Muscle of leg (tissue), 16 donors: ENCODE measurements at places on chromosomes 2 and 18. TPM values are rescaled to one million over a fixed set of nuclear protein-coding genes. Genes with fewer than 3 reads are reported as not detected.
A peak's percentile ranks its signal among the peaks of the same experiment; 100 is the strongest.

GRCh38 chr2:20985062-20985461 lies 58.8 kb downstream of the APOB start:
- no peak for DNase-seq
- no peaks in the 10 kb centered on the region for H3K27me3 ChIP-seq
- H3K27ac ChIP-seq: no peak overlapping the region
- H3K4me3 ChIP-seq: no peak overlapping the region

PID1 gene
- 27.4 TPM for total RNA-seq

SPC25 gene
- total RNA-seq: 5.3 TPM

DNA sequence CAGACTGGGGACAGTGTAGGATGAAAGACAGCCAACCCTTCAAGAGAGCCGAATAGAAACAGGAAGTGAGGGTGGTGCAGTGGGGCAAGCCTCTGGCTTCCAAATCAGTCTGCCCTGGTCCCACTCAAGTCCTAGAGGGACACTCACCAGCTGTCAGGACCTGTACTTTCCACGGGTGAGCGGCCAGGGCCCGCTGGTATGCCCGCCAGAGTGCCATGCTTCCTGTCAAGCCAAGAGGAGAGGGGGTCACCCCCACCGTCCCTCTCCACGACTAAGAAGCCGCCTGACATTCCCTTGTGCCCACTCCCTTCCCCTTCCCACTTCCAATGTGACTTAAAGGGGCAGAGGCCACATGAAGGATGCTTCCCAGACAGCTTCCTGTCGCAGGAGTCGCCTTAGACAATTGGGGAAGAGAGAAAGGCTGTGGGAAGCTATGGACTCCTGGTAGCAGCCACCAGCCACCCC lies 564 bp downstream of the MPV17 start:
- peaks cover 18% of the 10 kb centered on the region for H3K4me1 ChIP-seq
- no peak for DNase-seq
- H3K27me3 ChIP-seq: no peaks in the 10 kb centered on the region
- H3K36me3 ChIP-seq: peaks cover 17% of the 10 kb centered on the region

- H3K27me3 ChIP-seq: peaks cover 8% of the 10 kb centered on the region
- DNase-seq: no peak
- H3K4me1 ChIP-seq: no peaks in the 10 kb centered on the region
- no peaks in the 10 kb centered on the region for H3K36me3 ChIP-seq
- no peak overlapping the region for H3K27ac ChIP-seq
Measured at GRCh38 chr2:30732876-30733275, 74.4 kb downstream of the CAPN13 start.

GRCh38 chr18:54946149-54946581 lies 13.1 kb downstream of the CCDC68 start:
- H3K27me3 ChIP-seq: no peaks in the 10 kb centered on the region
- peak overlapping the region; percentile 54 for H3K27ac ChIP-seq
- no peaks in the 10 kb centered on the region for H3K36me3 ChIP-seq
- H3K4me3 ChIP-seq: peak overlapping the region; percentile 22

STK11IP gene
- 12.7 TPM for total RNA-seq

FEV gene
- not detected for total RNA-seq

DNA sequence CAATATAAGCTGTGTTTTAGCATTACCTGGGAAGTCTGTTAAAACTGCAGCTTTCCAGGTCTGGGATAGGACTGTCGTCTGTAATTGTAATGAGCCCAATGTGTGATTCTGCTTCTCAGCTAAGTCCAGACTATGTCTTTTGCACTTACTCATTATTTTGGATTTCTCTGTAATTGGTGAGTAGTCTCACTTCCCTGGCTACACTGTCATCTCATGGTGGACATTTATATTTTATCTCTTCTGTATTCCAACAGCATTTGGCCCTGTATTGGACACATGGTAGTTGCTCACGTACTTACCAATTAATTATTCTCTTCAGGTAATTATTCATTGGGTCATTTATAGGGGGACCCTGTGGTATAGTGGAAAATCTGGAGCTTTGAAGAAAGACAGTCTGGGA lies 28.0 kb downstream of the LHCGR start:
- H3K4me1 ChIP-seq: no peaks in the 10 kb centered on the region
- no peak overlapping the region for H3K27ac ChIP-seq
- DNase-seq: peak; percentile 29
- no peak overlapping the region for H3K4me3 ChIP-seq
- H3K27me3 ChIP-seq: no peaks in the 10 kb centered on the region

CXCR1 gene
- total RNA-seq: not detected

RAD51AP2 gene
- total RNA-seq: under 0.01 TPM

DNA sequence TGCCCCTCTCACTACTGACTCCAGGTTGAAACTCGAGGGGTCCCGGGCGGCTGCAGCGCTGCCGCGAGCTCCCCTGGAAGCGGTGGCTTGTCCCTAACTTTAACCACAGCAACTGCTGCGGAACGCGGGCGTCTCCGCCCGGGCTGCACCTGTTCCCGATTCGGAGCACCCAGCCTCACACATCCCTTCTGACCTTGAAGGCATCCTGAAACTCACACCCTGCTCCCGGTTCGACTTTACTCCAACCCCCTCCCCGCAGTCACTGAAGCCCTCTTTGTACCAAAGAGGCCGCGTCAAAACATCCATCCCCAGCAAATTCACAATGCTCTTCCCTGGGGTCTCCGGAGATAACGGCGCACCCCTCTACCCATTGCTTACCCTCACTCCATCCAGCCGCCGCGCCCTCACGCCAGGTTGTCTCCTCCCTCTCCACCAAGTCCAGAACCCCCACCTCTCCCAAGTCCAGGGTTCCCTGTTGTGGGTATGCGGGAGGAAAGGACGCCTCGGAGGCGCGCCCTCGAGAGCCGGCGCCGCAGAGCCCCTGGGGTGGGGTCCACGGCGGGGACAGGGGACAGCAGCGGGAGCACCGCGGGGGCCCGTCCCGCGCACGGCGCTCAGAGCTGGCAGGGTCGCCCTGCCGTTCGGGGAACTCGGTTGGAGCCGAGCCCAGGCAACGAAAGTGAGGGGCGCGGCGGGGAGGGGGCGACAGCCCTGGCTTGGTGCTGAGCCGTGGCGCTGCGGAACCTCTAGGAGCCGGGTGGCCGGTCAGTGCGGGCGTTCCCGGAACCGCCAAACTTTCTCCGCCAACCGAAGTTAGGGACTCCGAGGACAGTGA lies 934 bp downstream of the MYO5B start:
- no peak overlapping the region for H3K4me3 ChIP-seq
- no peak for DNase-seq
- H3K36me3 ChIP-seq: no peaks in the 10 kb centered on the region
- peaks cover 15% of the 10 kb centered on the region for H3K4me1 ChIP-seq
- H3K27me3 ChIP-seq: peaks cover 59% of the 10 kb centered on the region

DNA sequence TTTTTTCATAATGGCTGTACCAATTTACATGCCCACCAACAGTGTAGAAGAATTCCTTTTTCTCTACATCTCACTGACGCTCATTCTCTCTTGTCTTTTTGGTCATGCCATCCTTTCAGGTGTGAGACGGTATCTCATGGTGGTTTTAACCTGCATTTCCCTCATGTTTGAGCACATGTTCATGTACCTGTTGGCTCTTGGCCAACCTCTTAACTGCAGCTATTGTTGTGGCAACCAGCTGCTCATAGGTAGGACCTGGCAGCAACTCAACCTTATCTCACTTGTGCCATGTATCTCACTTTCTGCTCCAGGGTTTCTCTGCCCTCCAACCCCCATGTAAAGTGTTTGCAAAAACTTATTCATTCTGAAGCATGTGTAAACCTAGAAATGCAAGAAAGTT lies 167.5 kb downstream of the UPP2 start:
- H3K36me3 ChIP-seq: no peaks in the 10 kb centered on the region
- H3K27ac ChIP-seq: no peak overlapping the region
- H3K4me3 ChIP-seq: no peak overlapping the region

SERPINB5 gene
- not detected for total RNA-seq

- DNase-seq: no peak
- H3K4me3 ChIP-seq: no peak overlapping the region
- peaks cover 18% of the 10 kb centered on the region for H3K36me3 ChIP-seq
Measured at GRCh38 chr2:47036489-47036769, 118.7 kb downstream of the STPG4 start.

DNA sequence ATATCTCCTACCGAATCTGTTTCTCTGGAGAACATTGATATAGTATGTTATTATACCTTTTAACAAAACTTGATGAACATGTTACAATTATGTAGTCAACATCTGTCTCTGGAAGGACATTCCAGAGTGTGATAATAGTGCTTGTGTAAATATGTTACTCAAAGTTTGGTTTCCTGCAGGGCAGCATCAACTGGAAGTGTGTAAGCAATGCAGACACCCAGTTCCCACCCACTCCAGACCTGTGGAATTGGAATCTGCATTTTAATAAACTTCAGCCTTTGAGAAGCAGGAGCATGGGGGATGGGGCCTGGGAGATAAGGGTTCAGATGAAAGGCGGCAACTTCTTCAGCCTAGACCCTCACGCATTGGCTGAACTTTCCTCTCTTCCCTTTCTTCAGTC lies 398.9 kb downstream of the RND3 start:
- H3K27me3 ChIP-seq: no peaks in the 10 kb centered on the region
- H3K27ac ChIP-seq: no peak overlapping the region
- no peak for DNase-seq
- H3K36me3 ChIP-seq: no peaks in the 10 kb centered on the region

DNA sequence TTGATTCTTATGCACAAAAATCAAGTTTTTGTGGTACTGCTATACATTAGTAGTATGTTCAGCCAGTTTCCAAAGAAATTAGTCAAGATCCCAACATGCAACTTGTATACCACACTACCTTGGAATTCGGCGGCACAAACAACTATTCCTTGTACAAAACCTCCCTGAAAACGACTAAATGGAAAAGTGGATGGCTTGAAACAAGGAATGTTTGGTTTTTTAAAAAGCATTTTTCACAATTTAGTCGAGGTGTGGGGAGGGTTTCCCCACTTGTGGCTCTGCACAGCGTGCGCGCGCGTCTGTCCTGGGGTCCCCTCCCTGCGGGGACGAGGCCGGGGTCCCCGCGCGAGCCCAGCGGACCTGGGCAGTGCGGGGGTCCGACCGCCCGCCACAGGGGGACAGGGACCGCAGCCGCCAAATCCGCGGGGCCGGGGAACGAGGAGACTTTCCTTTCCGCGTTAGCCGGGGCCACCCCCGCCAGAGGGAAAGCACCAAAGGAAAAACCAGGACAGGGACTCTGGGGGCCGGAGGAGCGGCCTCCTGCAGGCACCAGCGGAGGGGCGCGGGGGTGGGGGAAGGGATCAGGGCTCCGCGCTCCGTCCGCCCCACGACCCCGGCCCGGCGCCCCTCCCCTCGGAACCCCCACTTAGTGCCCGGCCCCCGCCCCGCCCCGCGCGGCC lies 534 bp upstream of the SOCS6 start:
- peaks cover 17% of the 10 kb centered on the region for H3K4me1 ChIP-seq
- DNase-seq: peak; percentile 70
- H3K4me3 ChIP-seq: peak overlapping the region; percentile 65
- H3K36me3 ChIP-seq: peaks cover 2% of the 10 kb centered on the region

DNA sequence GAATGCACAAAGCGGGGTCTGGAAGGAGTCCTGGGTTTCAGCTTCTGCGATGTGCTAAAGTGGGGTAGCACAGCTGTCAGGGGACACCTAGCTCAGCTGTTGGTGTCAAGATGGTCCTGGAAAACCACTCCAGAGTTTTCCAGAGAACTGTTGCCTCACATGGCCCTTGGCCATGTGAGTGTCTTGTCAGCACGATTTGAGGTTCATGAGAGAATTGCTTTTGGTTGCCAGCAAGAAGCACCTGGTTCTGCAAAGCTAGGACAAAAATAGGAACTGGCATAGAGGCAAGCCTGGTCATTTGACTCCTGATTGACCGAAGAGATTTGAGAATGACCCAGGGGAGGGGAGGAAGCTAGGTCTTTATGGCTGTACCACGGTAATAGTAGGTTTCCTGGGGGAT lies 50.4 kb upstream of the CTLA4 start:
- peaks cover 24% of the 10 kb centered on the region for H3K4me1 ChIP-seq
- H3K36me3 ChIP-seq: no peaks in the 10 kb centered on the region
- H3K4me3 ChIP-seq: no peak overlapping the region
- peak overlapping the region; percentile 49 for H3K27ac ChIP-seq
- peak; percentile 64 for DNase-seq

DNA sequence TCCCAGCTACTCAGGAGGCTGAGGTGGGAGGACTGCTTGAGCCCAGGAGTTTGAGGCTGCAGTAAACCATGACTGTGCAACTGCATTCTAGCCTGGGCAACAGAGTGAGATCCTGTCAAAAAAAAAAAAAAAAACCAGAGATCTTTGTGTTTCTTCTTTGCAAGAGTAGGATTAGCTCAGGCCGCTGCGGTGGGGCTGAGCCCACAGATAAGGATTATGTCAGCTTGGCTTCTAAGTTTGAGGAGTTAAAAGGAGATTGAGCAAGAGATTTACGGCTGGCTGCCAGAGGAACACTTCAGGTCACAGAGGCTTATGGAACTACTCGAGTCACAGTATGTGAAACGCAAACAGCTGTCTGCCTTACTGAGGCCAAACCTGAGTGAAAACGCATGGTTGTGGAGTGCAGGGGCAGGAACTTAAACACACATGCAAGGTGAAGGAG lies 146.7 kb upstream of the L3MBTL4 start:
- H3K27me3 ChIP-seq: no peaks in the 10 kb centered on the region
- DNase-seq: peak; percentile 92
- no peaks in the 10 kb centered on the region for H3K36me3 ChIP-seq
- H3K27ac ChIP-seq: no peak overlapping the region
- H3K4me1 ChIP-seq: peaks cover 17% of the 10 kb centered on the region

PJVK gene
- total RNA-seq: 3.8 TPM

- H3K4me3 ChIP-seq: no peak overlapping the region
- no peaks in the 10 kb centered on the region for H3K36me3 ChIP-seq
- no peak for DNase-seq
Measured at GRCh38 chr2:20416723-20417122, 30.2 kb upstream of the RHOB start.

DNA sequence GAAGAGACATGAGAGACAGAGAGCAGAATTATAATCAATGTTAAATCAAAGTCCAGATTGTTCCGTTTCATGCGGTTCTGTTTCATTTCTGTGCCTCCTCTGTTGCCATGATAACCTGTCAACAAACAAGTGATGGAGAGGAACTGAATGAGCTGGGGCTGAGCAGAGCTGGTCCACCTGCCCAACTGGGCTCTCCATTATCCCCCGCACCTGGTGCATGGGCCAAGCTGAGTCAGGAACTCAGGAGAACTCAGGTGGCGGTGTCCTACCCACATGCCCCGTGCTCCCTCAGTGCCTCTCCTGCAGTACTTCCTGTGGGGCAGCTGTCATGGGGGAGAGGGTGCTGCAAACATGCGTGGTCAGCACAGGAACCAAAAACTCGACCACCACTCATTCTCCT lies 178.8 kb downstream of the TTC32 start:
- no peak for DNase-seq
- no peaks in the 10 kb centered on the region for H3K36me3 ChIP-seq
- H3K4me3 ChIP-seq: no peak overlapping the region
- no peaks in the 10 kb centered on the region for H3K27me3 ChIP-seq
- H3K4me1 ChIP-seq: peaks cover 15% of the 10 kb centered on the region
